ENCODE measurements at places on chromosomes 1 and 21.
A peak's percentile ranks its signal among the peaks of the same experiment; 100 is the strongest.

- DNase-seq: no peak
Observed at GRCh38 chr1:24173638-24174575, 13.2 kb downstream of the IFNLR1 start.

GRCh38 chr1:16155537-16156410, at the start of gene EPHA2:
EPHA2 (minus strand) TSS chr1:16156069; CDS start chr1:16155932, 137 bp downstream.
- no peak for DNase-seq

DNA sequence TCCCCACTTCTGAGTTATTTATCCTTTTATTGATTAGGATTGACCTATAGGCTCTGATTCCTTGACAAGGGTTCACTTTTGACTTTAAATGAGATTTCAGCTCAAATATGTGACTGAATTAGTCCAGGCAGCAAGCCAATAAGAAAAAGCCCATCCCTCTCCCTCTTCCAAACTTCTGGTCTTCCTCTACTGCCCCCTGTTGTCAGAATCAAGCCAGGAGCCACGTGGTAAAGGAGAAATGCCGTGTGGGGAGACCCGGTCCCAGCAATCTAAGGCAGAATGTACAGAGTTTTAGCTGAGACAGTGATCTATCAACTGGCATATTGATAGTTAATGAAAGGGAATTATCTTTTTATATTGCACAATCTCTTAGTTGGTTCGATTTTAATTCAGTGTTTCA, 5.2 kb downstream of the ADAMTS5 start:
- DNase-seq: no peak

DNA sequence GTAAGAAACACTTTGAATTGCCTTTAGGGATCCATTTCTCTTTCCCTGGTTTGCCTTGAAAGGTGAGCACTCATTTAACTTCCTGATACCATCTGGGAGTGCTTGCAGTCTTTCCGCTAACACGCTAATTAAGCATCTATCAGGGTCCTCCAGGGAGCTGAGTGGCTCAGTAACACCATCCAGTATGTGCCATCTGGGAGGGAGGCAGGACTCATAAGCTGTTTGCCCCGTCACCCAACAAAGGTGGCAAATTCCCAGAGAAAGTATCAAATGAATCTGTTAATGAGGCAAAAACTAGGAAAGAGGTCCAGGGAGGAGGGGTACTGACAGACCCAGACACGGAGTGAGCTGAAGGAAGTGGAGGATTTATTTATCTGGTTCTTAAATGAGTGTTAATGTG, 430.9 kb downstream of the HLX start:
- no peak for DNase-seq

DNA sequence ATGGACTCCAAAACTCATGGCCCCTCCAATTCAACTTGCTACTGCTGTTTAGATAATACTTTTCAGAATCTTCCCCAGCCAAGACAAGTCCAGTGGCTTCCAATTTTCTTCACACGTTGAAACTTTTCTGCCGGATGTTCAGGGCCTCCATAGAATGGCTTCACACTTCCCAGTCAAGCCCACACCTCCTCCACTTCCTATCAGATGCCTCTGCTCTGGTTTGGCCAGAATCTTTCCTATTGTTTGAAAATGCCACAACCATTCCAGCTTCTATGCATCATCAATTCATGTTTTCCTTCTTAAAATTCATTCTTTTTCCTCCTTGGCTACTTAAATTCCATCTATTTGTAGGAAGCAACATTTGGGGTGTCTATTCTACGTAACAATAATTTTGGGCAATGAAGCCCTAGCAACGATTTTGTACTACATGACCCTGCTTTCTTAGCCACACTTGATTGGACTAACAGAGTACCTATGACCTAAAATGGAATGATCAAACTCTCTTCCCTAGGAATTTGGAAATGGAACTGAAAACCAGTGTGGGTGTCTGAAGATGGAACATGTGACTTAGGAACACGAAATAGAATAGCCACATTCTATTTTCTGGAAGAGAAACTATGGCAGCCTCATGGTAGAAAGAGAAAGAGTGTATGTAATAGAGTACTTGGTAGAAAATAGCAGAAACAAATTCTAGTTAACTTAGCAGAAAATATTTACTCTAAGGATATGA, 74.1 kb upstream of the CNIH3 start:
- DNase-seq: no peak

- no peak for DNase-seq
Observed at GRCh38 chr1:152035539-152036266, 1.1 kb downstream of the S100A11 start.

GRCh38 chr1:187013582-187014200, 184.9 kb downstream of the PLA2G4A start:
- no peak for DNase-seq

DNA sequence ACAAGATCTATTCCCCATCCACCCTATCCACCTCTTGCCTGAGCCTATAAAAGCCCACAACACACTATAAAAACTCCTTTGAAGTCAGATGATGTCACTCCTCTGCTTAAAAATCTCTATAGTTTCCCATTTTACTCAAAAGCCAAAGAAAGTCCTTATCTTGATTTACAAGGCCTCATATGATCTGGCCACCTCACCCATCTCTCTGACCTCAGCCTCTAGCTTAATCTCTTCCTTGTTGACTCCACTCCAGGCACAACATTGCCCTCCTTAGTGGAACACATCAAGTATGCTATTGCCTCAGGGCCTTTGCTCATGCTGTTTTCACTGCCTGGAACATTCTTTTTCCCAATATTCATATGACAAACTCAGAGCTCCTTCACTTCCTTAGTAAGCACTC, 33.3 kb downstream of the ZNF281 start:
- DNase-seq: no peak

DNA sequence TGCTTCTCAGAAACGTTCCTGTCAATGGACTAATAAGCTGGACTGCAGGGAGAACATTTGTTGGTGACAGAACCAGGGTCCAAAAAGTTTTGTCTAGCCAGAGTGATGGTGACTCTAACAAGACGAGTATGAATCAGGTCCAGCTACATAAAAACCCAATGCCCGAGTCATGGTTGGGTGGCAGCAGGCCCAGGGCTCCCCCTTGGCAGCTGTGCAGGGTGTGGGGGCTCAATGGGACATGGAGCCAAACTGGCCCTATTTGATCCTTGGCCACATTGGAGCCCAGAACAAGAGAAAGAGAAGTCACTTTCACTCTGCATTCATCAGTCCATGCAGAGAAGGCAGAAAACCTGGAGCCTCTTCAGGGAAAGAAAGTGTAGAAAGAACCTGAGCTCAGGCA, 37.9 kb upstream of the TENT5C start:
- no peak for DNase-seq

- no peak for DNase-seq
Observed at GRCh38 chr1:89280766-89281165, 8.1 kb upstream of the GBP5 start.

- no peak for DNase-seq
Observed at GRCh38 chr1:35567947-35568558, 5.1 kb upstream of the TFAP2E start.

- no peak for DNase-seq
Observed at GRCh38 chr1:208967334-208967733, 616.2 kb upstream of the CAMK1G start.

- no peak for DNase-seq
Observed at GRCh38 chr1:210841926-210842625, 291.9 kb downstream of the KCNH1 start.

GRCh38 chr1:110872745-110873720, at the start of gene CD53:
CD53 (plus strand) TSS chr1:110873148; CDS start chr1:110891409, 18,261 bp downstream.
- no peak for DNase-seq

DNA sequence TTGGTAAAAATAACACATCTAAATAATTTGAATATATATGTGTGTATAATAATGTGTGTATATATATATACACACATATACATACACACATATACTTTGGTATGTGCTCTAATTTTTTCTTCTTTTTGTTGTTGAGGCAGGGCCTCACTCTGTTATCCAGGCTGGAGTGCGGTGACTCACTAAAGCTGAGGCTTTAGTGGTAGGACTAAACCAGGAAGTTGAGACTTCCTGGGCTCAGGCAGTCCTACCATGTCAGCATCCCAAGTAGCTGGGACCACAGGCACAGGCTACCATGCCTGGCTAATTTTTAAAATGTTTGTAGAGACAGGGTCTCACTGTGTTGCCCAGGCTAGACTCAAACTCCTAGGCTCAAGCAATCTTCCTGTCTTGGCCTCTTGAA, 46.7 kb upstream of the CXADR start:
- DNase-seq: no peak

DNA sequence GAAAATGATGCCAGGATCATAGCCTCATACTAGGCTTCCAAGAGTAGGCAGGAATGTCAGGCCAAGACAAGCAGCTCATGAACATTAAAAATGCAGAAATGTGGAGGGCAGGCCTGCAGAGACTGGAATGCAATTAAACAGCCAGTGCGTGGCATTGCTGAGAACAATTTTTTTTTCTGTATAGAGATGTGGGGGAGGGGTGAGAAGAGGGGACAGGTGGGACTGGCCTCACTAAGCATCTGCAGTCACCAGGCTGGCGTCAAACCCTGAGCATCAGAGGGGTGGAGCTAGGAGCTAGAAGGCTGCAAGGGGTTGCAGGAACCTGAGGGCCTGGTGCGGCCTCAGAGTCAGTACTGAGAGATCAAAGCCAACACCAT, 114.1 kb downstream of the TNR start:
- DNase-seq: no peak

DNA sequence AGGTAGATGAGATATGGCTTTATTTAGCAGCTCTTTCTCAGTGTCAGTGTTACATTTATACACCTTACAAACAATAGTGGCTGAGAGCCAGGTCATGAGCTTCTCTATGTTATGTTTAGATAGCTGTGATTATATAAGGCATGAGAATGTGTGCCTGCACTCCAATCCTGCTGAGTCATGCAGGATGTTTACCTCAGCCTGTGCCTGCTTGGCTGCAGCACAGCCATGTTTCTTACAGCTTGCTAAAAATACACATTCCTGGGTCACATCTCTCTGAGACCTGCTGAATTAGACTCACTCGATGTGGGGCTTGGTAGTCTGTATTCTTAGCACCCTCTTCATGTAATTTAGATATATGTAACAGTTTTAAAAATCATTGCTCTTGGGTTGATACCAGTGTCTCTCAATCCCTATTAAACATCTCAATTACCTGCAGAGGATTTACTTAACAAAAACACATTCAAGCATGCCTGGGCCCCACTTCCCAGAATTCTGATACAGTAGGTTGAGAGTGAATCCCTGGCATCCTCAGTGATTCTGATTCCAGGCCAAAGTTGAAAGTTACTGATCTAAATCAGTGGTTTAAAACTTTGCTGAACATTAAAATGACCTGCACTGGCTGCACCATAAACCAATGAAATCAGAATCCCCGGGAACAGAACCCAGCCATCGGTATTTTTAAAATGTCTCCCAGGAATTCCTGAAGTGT, 107.5 kb downstream of the GDAP2 start:
- DNase-seq: peak; percentile 9

DNA sequence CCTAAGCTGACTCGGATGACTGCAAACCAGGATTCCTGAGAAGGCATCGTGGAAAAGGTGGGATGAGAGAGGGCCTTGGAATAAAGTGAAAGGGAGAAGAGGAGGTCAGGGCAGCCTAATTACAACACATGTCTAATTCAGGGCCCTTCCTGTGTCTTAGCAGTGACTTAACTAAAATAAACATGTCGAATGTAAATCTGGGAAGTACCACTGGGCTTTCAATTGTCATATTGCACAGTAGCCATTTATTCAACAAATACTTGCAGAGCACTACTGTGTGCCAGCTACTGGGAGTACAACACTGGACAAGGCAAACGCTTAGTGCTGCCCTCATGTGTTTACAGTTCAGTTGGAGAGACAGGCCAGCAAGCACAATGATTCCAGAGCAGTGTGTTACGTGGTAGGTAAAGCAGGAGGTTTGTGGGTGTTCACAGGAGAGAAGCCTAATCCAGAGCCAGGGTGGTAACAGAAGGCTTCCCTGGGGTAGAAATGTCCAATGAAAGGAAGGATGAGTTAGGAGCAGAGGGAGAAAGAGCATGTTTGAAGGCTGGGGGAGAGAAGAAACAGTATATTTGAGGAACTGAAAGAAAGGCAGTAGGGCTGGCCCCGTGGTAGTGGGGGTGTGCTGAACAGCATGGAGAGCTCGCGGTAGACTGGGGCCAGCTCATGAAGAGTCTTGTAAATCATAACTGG, 38.0 kb upstream of the RASAL2 start:
- no peak for DNase-seq

DNA sequence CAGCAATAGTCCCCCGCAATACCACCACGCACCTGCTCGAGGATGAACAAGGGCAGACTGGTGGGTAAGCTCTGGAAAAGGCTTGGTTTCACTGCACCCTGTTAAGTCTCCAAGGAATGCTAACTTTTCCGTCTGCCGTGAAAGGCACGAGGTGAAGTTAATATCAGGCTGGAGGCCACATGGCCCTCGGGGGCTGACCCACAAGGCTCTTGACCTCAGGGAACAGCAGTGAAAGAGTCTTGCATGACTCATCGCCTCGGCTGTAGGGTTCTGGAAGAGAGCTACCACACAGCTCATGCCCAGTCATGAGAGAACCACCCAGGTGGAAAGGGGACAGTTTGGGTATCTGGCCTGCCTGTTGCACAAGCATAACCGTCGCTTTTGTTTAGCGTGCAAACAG, 24.7 kb downstream of the SCCPDH start:
- DNase-seq: peak; percentile 54

DNA sequence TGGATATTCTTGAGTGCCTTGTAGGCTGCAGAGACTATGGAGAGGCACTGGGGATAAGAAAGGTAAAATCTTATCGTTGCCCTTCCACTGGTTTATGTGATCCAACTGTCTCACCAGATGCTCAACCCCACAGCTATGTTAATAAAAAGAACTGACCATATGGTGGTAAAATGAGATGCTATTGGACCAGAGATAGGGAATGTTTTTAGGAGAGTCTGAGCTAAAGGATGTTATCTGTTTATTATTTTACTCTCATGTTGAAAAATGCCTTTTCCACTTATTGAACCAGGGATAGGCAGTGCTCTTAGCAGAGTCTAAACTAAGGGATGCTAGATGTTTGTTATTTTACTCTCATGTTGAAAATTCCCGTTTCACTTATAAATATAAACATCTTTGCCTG, 172.8 kb upstream of the GREM2 start:
- DNase-seq: no peak

- DNase-seq: no peak
Observed at GRCh38 chr1:205994346-205994745, 8.8 kb downstream of the RAB7B start.

- DNase-seq: no peak
Observed at GRCh38 chr1:2342384-2343022, 48.9 kb downstream of the MORN1 start.

DNA sequence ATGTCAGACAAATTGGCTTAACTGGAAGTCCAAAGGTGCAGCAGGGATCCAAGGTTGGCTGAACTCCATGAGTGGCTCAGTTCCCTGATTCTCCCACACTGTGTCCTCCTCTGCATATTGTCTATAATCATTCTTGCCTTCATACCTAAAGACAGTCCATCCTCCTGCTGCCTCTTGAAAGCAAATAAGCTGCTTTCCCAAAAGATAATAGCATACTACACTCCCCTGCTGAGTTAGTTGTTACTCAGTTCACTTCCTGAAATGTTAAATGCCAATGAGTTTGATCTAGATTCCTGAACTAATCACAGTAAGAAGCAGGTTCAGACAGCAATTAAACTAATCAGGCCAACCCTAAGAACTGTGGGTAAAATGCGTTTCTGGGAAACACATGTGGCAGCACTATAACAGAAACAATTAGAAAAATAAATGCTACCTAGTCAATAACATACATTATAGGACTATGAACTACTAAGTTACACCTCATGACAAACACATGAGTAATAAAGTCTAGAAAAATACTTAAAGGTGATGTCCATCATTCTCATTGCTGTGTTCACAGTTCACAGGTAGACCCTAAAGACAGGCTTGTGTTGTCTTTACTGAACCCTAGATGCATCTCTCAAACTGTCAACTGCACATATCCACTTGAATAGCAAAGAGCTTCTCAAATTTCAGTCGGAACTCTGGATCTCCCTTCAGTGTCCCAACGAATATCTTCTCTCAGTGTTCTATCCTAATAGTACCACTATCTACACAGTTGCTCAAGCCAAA, 50.8 kb upstream of the BOLA1 start:
- peak; percentile 33 for DNase-seq

All from NCI-H748 treated with DMSO at 0.1 percent for 48 hours (cell line).